ENCODE measurements at places on chromosomes 3 and 15.

DNA sequence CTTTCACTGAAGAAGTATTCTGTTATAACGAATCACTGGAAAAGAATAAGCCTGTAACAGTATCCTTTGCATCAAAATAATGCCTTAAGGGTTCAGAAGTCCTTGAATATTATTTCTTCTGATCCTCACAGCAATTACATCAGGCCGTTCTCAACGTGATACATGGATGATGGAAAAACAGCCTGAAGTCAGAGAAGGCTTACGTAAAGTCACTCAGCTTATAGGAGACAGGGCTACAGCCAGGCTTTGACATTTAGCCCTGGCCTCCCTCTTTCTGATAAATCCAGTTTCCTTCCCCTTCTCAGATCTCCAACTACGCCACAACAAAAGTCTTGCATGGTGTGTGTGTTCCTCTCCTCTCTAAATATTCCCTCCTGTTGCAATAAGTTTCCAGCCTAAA, 131.9 kb downstream of the ANO10 start:
- H3K36me3 ChIP-seq: no peaks in the 10 kb centered on the region
- no peaks in the 10 kb centered on the region for H3K27me3 ChIP-seq
- no peak overlapping the region for H3K27ac ChIP-seq
- no peak overlapping the region for H3K4me3 ChIP-seq
- DNase-seq: no peak
- H3K4me1 ChIP-seq: peaks cover 2% of the 10 kb centered on the region

GRCh38 chr3:170918715-170919114, 10.3 kb upstream of the EIF5A2 start:
- no peak overlapping the region for H3K4me3 ChIP-seq
- no peak for DNase-seq
- H3K4me1 ChIP-seq: no peaks in the 10 kb centered on the region
- no peaks in the 10 kb centered on the region for H3K36me3 ChIP-seq
- no peak overlapping the region for H3K27ac ChIP-seq

DNA sequence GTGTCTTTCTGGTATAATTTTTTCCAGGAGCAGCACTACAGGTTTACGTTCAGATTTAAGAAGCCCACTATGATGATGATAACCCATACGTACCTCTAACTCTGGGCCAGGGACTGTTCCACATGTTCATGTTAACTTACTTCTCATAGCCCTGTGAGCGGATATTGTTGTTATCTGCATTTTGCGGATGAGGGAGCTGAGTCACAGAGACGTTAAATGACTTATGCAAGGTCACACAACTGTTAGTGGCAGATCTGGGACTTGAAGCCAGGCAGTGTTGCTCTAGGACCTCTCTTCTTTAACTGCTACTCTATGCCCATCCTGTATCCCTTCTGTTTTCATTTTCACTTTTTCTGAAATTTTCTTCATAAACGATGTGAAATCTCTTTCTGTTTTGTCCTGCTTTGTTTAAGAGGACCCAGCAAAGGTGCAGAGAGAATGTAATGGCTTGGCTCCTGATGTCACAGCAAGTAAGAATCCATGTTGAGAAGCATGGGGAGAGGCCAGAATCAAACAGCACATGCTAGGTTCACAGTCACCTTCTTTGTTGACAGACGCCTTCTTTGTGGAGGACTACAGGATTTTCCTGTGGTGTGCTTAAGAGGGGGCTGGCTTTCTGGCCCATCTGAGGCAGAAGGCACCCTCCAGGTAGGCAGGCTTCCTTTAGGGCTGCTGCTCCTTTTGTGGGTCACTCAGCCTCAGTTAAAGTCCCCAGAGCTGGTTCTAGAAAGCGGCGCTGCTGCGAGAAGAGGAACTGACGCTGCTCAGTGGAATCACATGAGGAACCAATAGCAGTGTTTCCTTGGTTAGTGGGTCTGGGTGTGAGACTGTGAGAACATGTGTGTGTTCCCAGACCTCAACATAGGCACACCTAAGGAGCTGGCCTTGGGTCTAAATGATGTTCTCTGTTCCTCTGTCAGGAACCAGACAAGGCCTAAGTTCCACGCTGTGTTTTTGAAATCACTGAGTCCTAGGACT, 121.6 kb downstream of the TMEM108 start:
- DNase-seq: no peak
- H3K36me3 ChIP-seq: no peaks in the 10 kb centered on the region
- H3K27me3 ChIP-seq: no peaks in the 10 kb centered on the region

- H3K4me1 ChIP-seq: peaks cover 31% of the 10 kb centered on the region
- no peak for DNase-seq
- H3K4me3 ChIP-seq: peak overlapping the region; percentile 68
Observed at GRCh38 chr3:42013691-42014457, 52.0 kb upstream of the ULK4 start.

GRCh38 chr15:56496635-56497034, 31.7 kb upstream of the MNS1 start:
- no peak for DNase-seq
- H3K36me3 ChIP-seq: no peaks in the 10 kb centered on the region
- no peaks in the 10 kb centered on the region for H3K4me1 ChIP-seq
- H3K27me3 ChIP-seq: peaks cover 7% of the 10 kb centered on the region

- H3K27ac ChIP-seq: no peak overlapping the region
- no peak overlapping the region for H3K4me3 ChIP-seq
- H3K4me1 ChIP-seq: no peaks in the 10 kb centered on the region
- no peak for DNase-seq
- H3K36me3 ChIP-seq: no peaks in the 10 kb centered on the region
Observed at GRCh38 chr3:55877703-55878102, 390.6 kb upstream of the WNT5A start.

GRCh38 chr3:55826097-55826496, 339.0 kb upstream of the WNT5A start:
- no peaks in the 10 kb centered on the region for H3K36me3 ChIP-seq
- no peak overlapping the region for H3K4me3 ChIP-seq
- no peaks in the 10 kb centered on the region for H3K4me1 ChIP-seq
- no peaks in the 10 kb centered on the region for H3K27me3 ChIP-seq
- DNase-seq: no peak

GRCh38 chr15:72231833-72232478, 966 bp upstream of the PKM start:
- DNase-seq: peak; percentile 49
- peak overlapping the region; percentile 96 for H3K4me3 ChIP-seq
- H3K27ac ChIP-seq: peak overlapping the region; percentile 59
- no peaks in the 10 kb centered on the region for H3K27me3 ChIP-seq
- peaks cover 52% of the 10 kb centered on the region for H3K4me1 ChIP-seq

DNA sequence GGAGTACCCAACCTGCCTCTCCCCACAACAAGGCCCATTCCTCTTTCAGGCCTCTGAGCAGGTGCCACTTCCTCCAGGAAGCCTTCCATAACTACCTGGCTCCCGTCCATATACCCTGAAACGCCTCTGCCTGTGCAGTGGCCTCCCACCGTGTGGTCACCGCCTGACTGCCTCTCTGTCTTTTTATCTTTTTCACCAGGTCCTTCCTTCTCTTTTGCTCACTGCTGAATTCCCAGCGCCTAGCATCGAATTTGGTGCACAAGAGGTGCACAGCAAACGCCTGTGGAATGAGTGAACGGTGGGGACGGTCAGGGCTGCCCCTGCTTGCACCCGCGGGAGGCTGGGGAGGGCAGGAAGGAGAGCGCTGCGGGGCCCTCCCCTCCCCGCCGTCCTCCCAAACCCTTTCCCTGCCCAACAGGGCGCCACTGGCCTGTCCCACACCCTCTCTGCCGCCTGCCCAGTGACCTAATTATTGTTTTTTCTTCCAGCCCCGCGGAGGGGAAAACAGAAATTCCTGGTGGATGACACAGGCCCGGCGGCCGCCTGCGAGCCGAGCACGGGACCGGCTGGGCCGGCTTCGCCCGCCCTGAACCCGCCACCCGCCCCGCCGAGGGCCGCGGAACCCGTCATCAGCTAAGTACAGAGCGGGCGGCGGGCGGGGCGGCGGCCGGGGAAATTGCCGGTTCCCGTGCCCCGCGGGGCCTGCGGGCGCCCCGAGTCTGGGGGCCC, 140.1 kb downstream of the SMAD6 start:
- H3K36me3 ChIP-seq: no peaks in the 10 kb centered on the region
- DNase-seq: no peak

- peak overlapping the region; percentile 69 for H3K4me3 ChIP-seq
- H3K4me1 ChIP-seq: peaks cover 35% of the 10 kb centered on the region
- H3K27me3 ChIP-seq: peaks cover 38% of the 10 kb centered on the region
- H3K27ac ChIP-seq: no peak overlapping the region
- DNase-seq: no peak
Observed at GRCh38 chr3:147413686-147414389, 4.7 kb downstream of the ZIC1 start.

DNA sequence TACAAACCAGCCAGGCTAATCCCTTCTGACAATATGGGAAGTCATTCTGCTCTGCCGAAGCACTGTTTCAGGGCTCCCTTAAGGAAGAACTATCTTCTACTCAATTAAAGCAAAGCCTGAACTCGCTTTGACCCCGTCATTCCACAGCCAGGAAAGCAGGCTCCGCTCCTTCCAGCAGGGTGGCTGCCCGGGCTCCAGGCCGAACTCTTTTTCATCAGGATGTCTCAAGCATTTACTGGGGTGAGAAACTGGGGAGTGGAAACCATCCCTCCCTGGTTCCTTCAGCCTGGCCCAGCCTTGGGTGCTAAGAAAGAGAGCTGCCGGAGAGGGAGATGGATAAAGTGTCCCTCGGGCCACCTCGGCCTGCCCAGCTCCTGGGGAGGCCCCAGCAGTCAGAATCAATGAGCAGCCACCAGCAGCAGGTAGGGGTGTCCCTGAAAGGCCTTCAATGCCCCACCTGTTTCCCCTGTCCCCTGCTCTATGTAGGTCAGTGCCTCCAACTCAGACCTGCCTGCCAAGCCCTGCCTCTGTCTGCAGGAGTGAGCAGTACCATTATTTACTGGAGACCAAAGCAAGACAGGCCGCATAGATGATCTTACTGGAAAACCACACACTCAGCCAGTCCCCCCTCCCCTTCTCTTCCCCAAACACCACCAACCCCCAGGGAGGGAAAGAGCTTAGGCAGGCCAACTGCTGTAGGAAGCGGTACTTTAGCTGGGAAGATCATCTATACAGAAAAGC, 225.6 kb upstream of the TLE3 start:
- peaks cover 4% of the 10 kb centered on the region for H3K27me3 ChIP-seq
- H3K4me1 ChIP-seq: peaks cover 3% of the 10 kb centered on the region
- DNase-seq: no peak
- H3K36me3 ChIP-seq: no peaks in the 10 kb centered on the region
- H3K4me3 ChIP-seq: no peak overlapping the region

DNA sequence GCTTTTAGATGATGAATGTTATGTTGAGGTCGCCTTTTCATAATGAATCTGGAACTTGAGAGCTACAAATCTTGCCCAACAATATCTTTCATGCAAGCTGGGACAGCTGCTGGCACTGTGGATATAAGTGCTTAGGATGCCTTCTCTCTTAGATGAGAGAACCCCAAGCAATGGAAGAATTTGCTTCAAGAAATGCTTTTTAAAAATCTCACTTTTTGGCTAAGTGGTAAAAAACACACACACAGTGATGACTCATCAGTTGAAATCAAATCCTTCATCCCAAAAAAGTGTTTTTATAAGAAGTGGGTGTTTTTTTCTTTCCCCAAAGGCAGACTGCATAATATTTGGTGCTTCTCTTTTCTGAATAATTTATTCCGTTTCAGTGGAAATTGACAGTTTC, 38.4 kb upstream of the GALNT15 start:
- DNase-seq: no peak
- H3K27ac ChIP-seq: no peak overlapping the region
- H3K36me3 ChIP-seq: no peaks in the 10 kb centered on the region
- H3K27me3 ChIP-seq: peaks cover 6% of the 10 kb centered on the region
- H3K4me3 ChIP-seq: no peak overlapping the region
- H3K4me1 ChIP-seq: no peaks in the 10 kb centered on the region

GRCh38 chr3:97871801-97872524, 50.2 kb downstream of the CRYBG3 start:
- DNase-seq: no peak
- no peaks in the 10 kb centered on the region for H3K36me3 ChIP-seq

- H3K27ac ChIP-seq: no peak overlapping the region
- no peak overlapping the region for H3K4me3 ChIP-seq
- H3K27me3 ChIP-seq: no peaks in the 10 kb centered on the region
- no peaks in the 10 kb centered on the region for H3K4me1 ChIP-seq
Observed at GRCh38 chr3:82572721-82573120, 811.3 kb upstream of the GBE1 start.

GRCh38 chr3:141150931-141151330, 80.7 kb upstream of the PXYLP1 start:
- H3K4me1 ChIP-seq: no peaks in the 10 kb centered on the region
- H3K27me3 ChIP-seq: no peaks in the 10 kb centered on the region
- H3K4me3 ChIP-seq: no peak overlapping the region

GRCh38 chr15:52679232-52680040, at the start of gene ATOSA:
Gene ATOSA, minus strand, starts transcription at chr15:52679388. Its CDS starts 1,367 bp downstream, at chr15:52678021.
- no peaks in the 10 kb centered on the region for H3K36me3 ChIP-seq
- H3K27me3 ChIP-seq: no peaks in the 10 kb centered on the region

- peaks cover 39% of the 10 kb centered on the region for H3K4me1 ChIP-seq
- peaks cover 5% of the 10 kb centered on the region for H3K36me3 ChIP-seq
- peak overlapping the region; percentile 84 for H3K27ac ChIP-seq
- H3K27me3 ChIP-seq: no peaks in the 10 kb centered on the region
Observed at GRCh38 chr15:31326875-31327668, 437 bp downstream of the KLF13 start.

- H3K4me3 ChIP-seq: no peak overlapping the region
- no peaks in the 10 kb centered on the region for H3K27me3 ChIP-seq
Observed at GRCh38 chr3:127012091-127012490, 29.2 kb downstream of the PLXNA1 start.

DNA sequence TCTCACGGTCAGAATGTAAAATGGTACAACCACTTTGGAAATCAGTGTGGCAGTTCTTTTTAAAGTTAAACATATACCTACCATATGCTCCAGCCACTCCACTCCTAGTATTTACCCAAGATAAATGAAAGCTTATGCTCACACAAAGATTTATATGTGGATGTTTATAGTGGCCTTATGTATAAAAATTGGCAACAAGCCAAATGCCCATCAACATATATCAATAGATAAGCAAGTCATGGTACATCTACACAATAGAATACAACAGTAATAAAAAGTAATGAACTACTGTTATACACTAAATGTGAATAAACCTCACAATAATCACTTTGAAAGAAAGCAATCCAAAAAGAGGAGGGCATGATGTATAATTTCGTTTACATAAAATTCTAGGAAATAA, 153.5 kb upstream of the LMCD1 start:
- no peak for DNase-seq
- H3K27ac ChIP-seq: no peak overlapping the region
- no peaks in the 10 kb centered on the region for H3K36me3 ChIP-seq
- no peaks in the 10 kb centered on the region for H3K27me3 ChIP-seq
- no peak overlapping the region for H3K4me3 ChIP-seq

DNA sequence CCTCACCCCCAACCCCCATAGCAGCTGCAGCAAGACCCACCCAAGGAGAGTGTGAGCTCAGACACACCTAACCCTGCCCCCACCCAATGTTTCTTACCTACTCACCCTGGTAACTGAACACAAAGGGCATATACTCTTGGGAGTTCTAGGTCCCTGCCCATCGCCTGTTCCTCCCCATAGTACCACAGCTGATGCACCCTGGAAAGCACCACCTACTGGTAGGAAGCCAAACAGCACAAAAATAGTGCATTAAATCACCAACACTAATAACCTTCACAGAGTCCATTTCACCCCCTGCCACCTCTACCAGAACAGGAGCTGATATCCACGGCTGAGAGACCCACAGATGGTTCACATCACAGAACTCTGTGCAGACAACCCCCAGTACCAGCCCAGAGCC, 245.2 kb downstream of the EFHB start:
- H3K4me3 ChIP-seq: no peak overlapping the region
- H3K27me3 ChIP-seq: no peaks in the 10 kb centered on the region
- no peaks in the 10 kb centered on the region for H3K36me3 ChIP-seq
- no peaks in the 10 kb centered on the region for H3K4me1 ChIP-seq

- no peak overlapping the region for H3K27ac ChIP-seq
- no peak overlapping the region for H3K4me3 ChIP-seq
- no peak for DNase-seq
- H3K4me1 ChIP-seq: no peaks in the 10 kb centered on the region
- no peaks in the 10 kb centered on the region for H3K27me3 ChIP-seq
Observed at GRCh38 chr3:150899141-150899540, 6.1 kb downstream of the MINDY4B start.

Measured in T-cell (primary cell).